ENCODE measurements at places on chromosomes 16 and 17. TPM values are rescaled to one million over a fixed set of nuclear protein-coding genes. Genes with fewer than 3 reads are reported as not detected.

The TAC4 gene
- not detected for total RNA-seq

The RNF135 gene
- 20.4 TPM for total RNA-seq

The UNC13D gene
- total RNA-seq = 0.86 TPM

The ENO3 gene
- 1.8 TPM for total RNA-seq

- DNase-seq = no peak
Measured at GRCh38 chr16:28621481-28622155, 11.8 kb upstream of the SULT1A1 start.

DNA sequence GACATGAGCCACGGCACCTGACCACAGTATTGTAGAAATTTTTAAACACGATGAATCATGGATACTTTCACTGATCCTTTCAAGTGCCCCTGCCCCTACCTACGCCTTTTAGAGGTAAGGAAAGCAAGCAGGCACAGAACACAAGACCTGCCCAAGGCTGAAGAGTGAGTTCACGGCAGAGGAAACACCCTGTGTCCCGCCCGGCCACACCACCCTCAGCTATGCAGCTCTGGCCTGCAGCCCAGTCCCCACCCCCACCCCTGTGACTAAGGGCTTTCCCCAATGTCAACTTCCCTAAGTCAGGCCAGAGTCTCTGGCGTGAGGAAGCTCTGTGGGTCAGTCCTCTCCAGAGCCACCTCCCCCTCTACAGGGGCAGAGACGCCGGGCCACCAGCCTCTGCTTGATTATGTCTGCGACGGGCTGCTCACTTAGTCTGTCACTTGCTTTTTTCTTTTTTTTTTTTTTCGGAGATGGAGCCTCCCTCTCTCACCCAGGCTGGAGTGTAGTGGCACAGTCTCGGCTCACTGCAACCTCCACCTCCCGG is 8.4 kb downstream of the SLC16A5 start:
- peak; percentile 94 for DNase-seq

- no peak for DNase-seq
Measured at GRCh38 chr16:11794447-11794846, 2.6 kb downstream of the ZC3H7A start.

DNA sequence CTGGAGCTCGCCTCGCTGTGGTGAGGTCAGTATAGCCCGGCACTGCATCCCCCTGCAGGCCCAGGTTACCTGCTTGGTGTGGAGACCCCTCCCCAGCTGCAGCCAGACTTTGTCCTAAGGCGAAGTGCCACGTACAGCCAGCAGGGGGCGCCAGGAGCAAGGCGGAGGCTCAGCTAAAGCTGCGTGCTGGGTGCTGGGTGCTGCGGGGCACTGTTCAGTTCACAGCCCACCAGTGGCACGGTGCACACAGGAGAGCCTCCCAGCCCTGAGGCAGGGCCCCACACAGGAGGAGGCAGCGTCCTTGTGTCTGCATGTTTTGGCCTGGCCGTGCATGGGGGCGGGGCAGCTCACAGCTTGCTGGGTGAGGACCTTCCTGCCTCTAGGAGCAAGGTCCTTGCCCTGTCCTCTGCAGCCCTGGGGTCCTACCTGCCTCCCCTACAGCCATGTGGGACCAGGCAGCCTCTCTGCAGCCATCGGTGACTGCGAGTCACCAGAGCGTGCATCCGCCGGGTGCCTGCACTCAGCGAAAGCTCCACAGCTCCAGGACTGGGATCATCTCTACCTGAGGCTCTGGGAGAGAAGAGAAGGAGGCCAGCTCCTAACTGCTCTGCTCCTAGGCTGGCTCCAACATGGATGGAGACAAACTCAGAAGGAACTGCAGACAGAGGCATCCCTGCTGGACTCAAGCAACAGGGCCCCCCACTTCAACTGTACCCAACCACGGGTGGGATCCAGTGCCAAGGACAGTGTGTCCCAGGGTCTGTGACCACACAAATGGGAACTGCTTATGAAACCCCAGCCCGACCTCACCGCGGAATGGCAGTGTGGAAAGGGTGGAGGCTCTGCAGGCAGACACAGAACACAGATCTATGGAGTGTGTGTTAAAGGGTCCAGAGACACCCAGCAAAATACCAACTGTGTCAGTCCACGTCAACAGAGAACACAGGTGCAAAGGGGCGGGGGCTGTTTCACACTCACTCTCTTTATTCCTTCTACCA is 19.0 kb downstream of the SLC7A5 start:
- DNase-seq = peak; percentile 62

- DNase-seq = peak; percentile 47
Measured at GRCh38 chr17:28372203-28372944, 880 bp downstream of the SARM1 start.

- DNase-seq = no peak
Measured at GRCh38 chr16:25855063-25855462, 163.3 kb downstream of the HS3ST4 start.

DNA sequence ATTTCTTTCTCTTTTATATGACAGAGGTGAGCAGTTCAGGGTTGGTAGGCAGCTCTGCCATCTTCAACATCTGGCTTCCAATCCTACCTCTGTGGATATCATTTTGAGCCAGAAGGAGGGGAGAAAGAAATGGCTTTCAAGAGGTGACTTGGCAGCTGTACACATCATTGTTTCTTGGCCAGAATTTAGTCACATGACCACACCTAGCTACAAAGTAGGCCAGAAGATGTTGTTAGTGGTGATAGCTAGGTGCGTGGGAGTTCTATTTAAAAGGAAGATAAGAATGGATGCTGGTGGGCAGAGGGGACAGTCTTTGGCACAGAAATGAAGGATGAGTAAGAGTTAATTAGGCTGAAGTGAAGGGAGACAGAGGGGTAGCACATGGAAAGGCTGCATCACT is 29.2 kb upstream of the MPHOSPH6 start:
- DNase-seq = peak; percentile 14

GRCh38 chr16:19913340-19913645 is 28.6 kb upstream of the GPRC5B start:
- DNase-seq = peak; percentile 20

DNA sequence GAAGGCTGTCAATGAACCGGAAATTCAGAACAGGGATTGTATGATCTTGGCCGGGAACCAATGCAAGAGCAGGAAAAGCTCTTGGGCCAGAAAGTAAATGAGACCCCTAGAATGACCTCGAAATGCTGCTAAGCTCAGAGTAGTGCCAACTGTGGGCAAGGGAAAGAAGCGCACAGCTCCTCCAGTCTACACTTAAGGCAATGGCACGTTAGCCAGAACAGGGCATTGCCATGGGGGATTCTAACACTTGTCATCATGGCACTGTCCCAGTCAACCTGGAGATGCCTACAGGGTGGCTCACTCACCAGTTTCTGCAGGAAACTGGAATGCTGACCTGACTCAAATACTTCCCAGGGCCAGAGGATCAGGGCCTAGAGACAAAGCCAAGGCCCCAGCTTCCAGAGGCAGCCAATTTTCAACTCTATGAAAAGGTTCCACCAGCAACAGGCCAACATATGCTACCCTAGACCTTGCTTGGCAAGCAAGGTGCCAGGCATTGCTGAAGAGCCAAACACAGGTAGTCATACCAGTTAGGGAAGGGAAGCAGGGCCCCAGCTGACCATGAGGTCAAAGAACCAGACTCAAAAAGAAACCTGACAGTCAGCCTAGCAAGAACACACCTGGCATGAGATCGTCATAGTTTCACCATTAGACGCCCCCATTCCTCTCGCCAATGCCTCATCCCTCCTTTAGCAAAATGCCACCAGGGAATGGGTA is 34.9 kb downstream of the ARHGAP17 start:
- DNase-seq = no peak

GRCh38 chr16:55552621-55553020 is 13.9 kb upstream of the CAPNS2 start:
- DNase-seq = peak; percentile 47

- DNase-seq = peak; percentile 80
Measured at GRCh38 chr16:81647527-81647926, 131.6 kb upstream of the PLCG2 start.

GRCh38 chr16:84600343-84601229 is 17.3 kb downstream of the COTL1 start:
- DNase-seq = peak; percentile 25

DNA sequence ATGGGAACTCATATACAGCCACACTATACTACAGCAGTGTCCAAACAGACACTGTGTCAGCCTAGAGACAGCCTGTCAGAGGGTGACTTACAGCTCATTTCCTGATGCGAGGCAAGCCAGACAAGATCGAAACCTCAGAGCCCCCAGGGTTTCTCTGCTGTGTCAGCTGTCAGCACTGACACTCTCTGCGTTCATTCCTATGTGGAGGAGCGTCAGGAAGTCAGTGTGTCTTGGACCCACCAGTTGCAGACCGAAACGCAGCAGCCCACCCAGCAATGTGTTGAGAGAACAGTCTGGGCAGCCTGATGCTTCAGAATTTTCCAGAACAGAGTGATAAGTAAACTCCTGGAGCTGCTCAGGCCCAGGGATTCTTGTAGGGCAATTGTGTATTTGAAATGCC is 20.6 kb upstream of the MAPT start:
- DNase-seq = peak; percentile 59

- peak; percentile 93 for DNase-seq
Measured at GRCh38 chr16:56610017-56610608, 1.7 kb downstream of the MT2A start.

GRCh38 chr17:81513372-81513752 is 763 bp upstream of the ACTG1 start:
- peak; percentile 83 for DNase-seq

DNA sequence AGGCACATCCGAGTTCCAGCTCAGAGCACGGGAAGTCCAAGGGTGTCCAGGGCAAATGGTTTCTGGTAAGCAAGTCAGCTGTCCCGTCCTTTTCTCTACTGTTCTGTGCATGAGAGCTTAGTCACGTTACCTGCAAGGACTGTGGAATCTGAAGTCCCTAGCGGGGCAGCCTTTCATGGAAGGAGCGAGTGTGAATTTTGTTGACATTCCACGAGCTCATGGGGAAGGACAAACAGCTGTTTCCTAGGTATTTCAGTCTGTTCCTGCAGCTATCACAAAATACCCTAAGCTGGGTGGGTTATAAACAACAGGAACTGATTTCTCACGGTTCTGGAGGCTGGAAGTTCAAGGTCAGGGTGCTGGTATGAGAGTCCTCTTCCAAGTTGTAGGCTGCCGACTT is 109.2 kb downstream of the SDR42E1 start:
- DNase-seq = no peak

All from Daoy (cell line).